ENCODE measurements at places on chromosomes 1 and 21.

GRCh38 chr1:21175324-21175669 lies 1.4 kb downstream of the EIF4G3 start:
- peak; percentile 63 for DNase-seq

GRCh38 chr1:33608825-33609400 lies 136.5 kb downstream of the ZSCAN20 start:
- no peak for DNase-seq

GRCh38 chr1:53956308-53957168 lies 10.4 kb downstream of the LRRC42 start:
- DNase-seq: no peak

DNA sequence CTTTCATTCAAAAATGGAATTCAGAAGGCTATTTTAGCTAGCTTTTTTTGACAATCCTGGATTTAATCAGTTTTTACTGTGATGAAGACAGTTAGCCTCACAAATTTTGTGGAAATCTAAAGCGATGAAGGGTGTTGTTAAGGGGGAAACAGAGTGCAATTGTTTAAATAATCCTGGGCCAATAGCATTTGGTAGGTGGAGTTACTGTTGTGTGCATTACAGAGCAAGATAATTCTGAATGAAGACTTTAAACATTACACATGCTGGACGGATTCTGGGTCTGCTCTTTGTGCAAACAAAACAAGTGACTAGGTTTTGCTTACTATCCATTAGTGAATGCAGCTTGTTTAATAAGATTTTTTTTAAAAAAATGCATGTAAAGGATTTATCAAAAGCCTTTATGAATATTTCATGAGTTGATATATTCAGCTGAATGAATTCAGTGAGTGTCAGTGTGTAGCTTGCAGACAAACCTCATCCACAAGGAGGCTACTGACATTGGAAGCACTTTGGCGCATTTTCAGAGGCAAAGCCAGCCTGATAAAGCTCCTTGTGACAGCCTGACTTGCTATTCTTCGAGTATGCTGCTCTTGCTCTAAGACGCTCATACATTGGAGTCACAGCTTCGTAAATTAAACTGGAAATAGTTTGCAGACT lies 199.6 kb downstream of the PDE4B start:
- DNase-seq: no peak

- DNase-seq: no peak
These were observed 77.5 kb downstream of the PUM1 start for GRCh38 chr1:30988045-30988444.

DNA sequence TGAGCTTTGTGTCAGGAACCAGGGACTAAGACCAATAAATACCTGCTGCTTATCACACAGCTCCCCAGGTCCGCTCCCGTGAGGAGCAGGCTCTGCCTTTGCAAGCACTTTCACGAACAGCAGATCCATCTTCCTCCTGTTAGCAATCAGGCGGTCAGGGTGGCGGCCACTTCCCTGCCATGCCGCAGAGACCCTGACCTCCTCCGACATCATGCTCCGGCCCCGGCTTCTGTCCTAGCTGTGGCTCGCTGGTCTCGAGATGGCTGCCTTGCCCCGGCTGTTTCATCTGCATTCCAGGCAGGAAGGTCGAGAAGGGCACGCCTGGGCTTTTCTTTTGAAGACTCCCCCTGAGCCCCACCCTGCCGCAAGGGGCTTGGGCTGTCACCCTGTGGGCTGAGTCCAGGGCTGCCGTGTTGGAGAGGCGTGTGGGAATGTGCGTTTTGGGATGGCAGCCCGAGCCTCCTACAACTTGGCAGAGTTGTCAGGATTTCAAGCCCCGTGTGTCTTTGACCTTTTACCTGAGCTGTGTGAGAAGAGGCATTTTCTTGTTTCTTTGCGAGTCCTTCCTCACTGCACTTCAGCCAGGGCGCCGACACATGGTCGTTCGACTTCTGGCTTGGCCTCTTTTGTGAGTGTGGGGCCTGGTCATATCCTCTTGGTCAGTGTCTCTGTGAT lies 59.5 kb downstream of the AGPAT3 start:
- DNase-seq: no peak

- DNase-seq: no peak
These were observed 26.3 kb upstream of the MAN1C1 start for GRCh38 chr1:25590096-25590824.

DNA sequence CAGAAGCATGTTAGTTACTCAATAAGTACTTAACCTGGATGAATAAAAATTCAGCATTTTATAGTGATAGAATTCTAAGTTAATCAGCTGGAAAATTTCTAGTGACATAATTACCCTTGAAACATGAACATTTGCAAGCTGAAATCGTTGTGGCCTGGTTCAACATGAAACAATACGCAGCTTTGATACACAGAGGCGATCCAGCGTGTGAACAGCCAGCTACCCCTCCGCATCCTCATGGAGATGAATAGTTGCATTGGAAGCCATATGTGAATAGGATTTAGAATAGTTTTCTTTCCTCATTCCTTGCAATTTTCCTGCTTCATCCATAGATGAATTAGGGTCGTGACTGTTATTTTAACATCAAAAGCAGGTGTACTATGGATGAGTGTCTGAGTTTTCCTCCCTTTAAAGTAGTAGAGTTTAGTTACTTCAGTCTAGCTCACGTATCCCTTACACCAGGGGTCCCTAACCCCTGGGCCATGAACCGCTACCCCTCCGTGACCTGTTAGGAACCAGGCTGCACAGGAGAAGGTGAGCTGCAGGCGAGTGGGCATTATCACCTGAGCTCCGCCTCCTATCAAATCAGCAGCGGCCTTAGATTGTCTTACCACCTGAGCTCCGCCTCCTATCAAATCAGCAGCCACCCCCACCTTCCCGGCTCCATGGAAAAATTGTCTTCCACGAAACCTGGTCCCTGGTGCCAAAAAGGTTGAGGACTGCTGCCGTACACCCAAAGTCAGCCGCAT lies 6.2 kb upstream of the TARBP1 start:
- no peak for DNase-seq

DNA sequence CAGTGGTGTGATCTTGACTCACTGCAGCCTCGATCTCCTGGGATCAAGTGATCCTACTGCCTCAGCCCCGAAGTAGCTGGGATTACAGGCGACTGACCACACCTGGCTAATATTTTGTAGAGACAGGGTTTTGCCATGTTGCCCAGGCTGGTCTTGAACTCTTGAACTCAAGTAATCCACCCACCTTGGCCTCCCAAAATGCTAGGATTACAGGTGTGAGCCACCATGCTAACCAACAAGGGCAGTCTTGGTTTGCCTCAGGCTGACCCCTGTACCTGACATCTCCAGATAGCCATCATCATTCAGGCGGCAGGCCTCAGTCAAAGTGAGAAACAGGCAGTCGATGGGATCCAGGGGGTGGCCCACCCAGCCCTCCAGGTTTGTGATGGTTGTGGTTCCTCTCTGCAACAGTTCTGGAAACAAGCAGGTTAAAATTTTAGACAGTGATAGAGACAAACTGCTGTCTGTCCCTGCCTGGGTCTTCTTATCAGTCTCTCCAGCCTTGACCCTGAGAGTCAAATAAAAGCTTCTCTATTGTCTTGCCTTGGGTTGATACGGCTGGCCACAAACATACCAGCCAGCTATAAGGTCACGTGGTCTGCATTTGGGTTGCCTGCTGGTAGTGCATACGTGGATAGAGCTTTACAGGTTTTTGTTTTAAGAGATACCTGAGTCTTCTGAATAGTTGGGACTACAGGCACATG lies 26.8 kb downstream of the UROD start:
- no peak for DNase-seq

- no peak for DNase-seq
These were observed 87.6 kb downstream of the MTR start for GRCh38 chr1:236882678-236883077.

DNA sequence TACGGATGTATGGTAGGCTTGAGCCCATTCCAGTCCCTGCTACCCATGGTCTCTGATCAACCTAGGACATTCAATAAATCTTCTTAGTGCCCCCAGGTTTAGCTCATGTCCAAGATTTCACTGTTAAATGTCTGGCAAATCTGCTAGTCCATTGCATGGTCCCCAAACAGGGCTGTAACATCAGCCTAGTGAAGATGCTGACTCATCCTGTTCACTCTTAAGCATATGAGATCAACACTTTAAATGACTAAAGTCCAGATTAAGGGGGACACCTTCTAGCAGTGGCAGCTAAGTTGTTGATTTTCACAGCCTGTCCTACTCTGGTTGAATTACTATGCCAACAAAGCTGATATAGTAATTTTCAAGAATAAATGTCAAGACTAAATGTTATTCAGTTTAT lies 46.5 kb upstream of the NUF2 start:
- DNase-seq: no peak

DNA sequence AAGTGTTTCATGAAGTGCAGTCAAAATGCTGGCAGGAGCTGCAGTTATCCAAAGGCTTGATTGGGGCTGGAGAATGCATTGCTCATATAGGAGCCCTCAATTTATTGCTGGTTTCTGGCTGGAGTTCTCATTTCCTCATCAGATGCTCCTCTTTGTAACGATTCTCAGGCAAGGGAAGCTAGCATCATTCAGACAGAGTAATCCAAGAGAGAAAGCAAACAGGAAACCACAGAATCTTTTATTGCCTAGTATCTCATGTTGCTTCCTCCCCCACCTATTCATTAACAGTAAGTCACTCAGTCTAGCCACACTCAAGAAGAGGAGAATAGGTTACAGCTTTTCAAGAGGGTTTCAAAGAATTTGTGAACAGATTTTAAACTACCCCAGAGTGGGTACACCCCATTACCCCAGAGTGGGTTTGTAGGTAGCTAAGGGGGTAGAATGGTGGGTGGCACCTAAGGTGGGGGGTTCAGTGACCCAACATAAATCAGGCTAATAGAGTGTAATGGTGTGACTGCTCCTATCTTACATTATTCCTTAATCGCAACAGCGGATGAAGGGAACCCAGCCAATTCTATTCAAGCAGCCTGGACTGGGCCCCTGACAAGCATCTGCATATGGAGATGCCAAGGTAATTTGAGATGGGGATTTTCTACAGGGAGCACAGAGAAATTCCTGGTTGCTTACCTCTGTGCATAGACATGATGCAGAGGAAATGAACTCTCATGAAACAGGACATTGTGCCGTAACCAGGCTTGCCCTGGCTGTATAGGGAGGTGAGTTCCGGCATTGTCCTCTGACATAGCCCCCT lies 67.1 kb downstream of the KCNJ15 start:
- no peak for DNase-seq

DNA sequence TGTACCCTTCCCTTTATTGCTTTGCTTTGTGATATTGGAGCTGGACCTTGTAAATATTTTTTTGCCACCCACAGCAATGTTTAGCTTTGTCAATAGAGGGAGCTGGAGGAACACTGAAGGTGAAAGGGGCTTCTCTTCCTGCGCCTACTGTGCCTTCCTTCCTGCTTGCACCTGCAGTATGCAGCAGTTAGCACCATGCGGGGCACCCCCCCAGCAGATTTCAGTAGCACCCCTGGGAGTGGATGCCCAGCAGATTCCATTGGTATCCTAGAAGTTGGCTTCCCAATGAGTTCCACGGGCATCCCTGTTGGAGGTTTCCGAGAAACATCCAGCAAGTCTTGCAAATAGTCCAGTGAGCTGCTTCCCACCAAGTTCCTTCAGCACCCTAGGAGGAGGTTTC lies 25.6 kb downstream of the S100A10 start:
- peak; percentile 69 for DNase-seq

GRCh38 chr21:25682382-25682781 lies 43.3 kb downstream of the JAM2 start:
- DNase-seq: no peak

Data from activated CD8-positive, alpha-beta T cell treated with anti-CD3 and anti-CD28 coated beads for 36 hours (primary cell).